ENCODE measurements at places on chromosomes 6 and 20. TPM values are rescaled to one million over a fixed set of nuclear protein-coding genes. Genes with fewer than 3 reads are reported as not detected.

GRCh38 chr6:105774247-105774646 lies 311.9 kb upstream of the PRDM1 start:
- DNase-seq: no peak

The HCRTR2 gene
- total RNA-seq: not detected

The EPM2A gene
- total RNA-seq: 12.8 TPM

GRCh38 chr6:157260735-157261410 lies 62.4 kb downstream of the TMEM242 start:
- DNase-seq: no peak

- DNase-seq: no peak
These were observed 6.8 kb upstream of the USP49 start for GRCh38 chr6:41901882-41902519.

DNA sequence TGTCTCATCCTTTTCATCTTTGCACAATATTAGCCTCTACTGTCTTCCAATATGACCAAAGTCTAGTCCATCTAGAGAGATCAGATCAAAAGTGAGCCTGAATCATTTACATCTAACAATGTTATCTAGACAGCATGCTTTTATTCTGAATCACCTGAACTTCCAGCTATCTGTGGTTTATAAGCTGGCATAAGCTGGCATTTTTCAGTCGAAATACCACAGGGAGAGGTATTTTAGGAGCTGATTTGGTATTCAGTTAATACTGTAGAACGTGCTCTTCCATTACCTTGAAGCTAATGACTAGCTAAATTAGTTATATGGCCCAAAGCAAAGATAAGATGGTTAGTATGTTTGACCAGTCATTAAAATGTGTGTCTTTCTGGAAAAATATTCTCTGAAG lies 188.3 kb upstream of the AGPAT4 start:
- no peak for DNase-seq

The METTL24 gene
- total RNA-seq: 1.2 TPM

The CCHCR1 gene
- 8.4 TPM for total RNA-seq

DNA sequence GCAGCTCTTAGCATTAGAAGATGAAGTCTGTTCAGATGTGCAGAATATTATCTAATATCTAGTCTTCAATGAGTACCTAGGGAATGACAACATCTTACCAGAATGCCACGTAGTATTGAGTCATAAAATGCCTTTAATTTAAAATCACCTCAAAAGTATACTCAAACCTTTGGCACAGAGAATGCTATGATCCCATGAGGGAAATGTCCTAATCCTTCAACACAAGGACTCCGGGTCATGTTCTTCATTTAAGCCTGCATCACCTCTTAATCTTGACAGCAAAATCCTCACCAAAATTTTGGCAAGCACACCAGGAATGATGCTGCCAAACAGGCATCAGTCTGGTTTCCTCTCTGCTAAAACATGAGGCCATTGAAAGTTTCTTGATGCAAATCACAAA lies 23.6 kb upstream of the MARCKS start:
- no peak for DNase-seq

DNA sequence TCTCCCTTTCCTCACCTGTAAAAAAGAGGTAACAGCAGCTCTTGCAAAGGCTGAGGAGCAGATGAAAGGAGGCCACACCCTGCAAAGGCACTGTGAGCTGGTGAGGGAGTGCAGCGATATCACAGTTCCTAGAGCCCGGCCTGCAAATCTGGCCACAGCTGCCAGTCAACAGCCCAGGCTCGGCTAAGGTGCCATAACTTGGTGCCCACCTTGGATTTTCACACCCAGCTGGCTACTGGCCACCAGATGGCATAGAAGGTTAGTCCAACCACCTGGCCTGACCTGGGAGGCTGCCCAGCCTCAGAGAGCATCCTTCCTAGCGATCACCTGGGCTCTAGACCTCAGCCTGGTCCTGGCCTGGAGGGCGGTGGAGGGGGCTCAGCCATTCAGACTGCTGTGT lies 46.8 kb downstream of the KCNB1 start:
- no peak for DNase-seq

GRCh38 chr20:9035126-9035525 lies 33.8 kb upstream of the PLCB4 start:
- no peak for DNase-seq

DNA sequence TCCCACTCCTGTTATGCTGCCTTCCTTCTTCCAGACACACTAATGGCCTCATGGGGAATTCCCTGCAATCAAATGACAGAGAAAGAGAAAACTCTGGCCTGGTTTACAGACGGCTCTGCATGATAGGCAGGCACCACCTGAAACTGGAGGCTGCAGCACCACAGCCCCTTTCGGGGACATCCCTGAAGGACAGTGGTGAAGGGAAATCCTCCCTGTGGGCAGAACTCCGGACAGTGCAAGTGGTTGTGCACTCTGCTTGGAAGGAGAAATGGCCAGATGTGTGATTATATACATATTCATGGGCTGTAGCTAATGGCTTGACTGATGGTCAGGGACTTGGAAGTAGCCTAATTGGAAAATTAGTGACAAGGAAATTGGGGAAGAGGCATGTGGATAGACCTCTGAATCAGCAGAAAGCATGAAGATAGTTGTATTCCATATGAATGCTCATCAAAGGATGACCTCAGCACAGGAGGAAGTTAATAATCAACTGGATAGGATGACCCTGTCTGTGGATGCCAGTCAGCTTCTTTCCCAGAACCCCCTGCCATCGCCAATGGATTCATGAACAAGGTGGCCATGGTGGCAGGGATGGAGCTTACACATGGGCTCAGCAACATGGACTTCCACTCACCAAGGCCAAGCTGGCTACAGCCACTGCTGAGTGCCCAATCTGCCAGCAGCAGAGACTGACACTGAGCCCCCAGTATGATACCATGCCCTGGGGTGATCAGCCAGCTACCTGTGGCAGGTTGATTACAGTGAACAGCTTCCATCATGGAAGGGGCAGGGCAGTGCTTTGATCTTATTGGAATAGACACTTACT lies 44.5 kb upstream of the VSX1 start:
- DNase-seq: no peak

DNA sequence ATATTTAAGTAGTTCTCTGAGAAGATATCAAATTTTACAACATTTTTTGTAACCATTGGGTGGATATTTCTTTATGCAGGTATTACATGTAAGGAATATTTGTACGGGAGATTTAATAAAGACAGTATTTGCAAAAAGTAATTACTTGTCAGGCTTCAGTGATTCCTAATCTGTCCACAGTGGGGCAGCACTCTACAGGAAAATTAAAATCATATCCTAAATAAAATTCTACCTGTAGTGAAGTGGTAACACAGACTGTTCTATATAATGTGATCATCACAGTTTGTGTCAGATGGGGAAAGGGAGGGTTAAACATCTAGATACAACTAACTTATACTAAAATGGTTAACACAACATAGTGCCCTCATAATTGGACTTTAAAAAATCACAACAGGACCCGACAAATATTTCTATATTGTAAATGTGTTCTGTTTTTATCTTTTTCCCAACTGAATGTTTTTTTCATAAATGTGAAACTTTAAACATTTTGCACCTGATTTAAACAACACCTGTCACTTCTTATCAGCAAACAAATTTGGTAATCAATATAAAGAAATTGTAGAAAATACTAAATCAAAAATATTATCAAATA lies 145.6 kb upstream of the MANEA start:
- DNase-seq: no peak

GRCh38 chr6:3585320-3585935 lies 128.6 kb upstream of the SLC22A23 start:
- no peak for DNase-seq

DNA sequence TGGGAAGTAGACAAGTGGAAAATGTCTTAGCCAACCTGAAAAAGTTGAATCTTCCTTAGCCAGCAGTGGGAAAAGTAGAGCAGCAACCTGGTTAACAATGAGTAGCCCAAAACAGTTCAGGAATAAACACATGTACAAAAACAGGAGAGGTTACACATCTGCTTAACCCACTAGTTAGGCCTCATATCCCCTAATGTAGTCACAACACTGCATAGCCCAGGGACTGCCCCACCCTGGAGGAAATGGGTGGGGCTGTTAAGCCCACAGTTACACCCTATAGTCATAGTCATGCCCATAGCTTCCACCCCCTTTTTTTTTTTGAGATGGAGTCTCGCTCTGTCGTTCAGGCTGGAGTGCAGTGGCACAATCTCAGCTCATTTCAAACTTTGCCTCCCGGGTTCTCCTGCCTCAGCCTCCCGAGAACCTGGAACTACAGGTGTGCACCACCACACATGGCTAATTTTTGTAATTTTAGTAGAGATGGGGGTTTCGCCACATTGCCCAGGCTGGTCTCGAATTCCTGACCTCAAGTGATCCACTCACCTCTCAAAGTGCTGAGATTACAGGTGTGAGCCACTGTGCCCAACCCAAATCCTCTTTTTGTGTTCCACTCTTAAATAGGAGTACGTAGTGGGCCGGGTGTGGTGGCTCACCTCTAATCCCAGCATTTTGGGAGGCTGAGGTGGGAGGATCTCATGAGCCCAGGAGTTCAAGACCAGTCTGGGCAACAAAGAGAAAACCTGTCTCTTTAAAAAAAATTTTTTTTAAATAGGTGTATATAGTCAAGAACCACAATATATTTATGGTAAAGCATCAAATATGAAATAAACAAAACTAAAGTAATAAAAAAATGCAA lies 24.5 kb downstream of the ILRUN start:
- no peak for DNase-seq

DNA sequence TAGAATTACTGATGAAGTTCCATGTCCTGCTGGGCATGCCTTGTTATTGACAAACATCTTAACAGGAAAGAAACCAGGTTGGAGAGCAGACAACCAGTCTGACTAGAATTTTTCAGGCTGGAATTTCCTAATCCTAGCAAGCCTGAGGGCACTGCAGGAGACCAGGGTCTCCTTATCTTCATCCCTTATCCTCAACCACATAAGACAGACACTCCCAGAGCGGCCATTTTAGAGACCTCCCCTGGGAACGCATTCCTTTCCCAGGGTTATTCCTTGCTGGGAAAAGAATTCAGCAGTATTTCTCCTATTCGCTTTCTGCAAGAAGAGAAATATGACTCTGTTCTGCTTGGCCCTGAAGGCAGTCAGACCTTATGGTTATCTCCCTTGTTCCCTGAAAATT lies 803.7 kb downstream of the GRIK2 start:
- no peak for DNase-seq

- no peak for DNase-seq
These were observed 23.5 kb downstream of the UCKL1 start for GRCh38 chr20:63932606-63933160.

DNA sequence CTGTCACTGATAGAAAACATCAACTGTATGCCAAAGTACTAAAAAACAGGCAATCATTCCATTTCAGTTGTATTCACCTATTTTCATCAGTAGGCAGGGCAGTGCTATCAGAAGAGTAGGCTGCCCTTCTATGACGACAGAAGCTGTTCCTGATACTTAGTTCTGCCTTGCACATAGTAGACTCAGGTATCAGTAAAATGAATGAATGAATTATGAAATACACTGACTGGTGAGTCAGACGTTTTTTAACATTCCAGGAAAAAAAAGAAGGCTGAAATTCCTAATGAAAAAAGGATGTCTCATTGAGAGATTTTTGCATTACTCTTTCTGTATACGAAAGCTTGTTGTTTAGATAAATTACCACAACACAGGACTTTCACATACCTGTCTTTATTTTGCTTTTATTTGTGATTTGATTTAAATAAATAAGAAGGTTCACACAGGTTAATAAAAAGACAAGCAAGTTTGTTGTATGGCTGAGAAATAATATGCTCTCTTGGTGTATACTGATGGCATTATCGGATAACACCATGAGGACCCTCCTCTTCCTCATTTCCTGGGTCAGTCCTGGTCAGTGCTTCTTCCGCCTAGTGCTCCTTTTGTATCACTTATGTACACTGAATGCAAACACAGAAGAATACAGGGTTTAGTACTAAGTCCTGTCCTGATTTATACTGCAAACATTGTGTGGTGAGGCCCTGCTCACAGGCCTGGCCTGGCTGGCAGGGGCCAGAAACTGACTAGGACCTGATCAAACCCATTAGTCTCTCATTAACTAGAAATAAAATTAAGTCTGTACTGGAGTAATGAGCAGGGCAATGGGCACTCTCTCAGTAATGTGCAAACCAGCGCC lies 39.4 kb upstream of the SPDEF start:
- no peak for DNase-seq

DNA sequence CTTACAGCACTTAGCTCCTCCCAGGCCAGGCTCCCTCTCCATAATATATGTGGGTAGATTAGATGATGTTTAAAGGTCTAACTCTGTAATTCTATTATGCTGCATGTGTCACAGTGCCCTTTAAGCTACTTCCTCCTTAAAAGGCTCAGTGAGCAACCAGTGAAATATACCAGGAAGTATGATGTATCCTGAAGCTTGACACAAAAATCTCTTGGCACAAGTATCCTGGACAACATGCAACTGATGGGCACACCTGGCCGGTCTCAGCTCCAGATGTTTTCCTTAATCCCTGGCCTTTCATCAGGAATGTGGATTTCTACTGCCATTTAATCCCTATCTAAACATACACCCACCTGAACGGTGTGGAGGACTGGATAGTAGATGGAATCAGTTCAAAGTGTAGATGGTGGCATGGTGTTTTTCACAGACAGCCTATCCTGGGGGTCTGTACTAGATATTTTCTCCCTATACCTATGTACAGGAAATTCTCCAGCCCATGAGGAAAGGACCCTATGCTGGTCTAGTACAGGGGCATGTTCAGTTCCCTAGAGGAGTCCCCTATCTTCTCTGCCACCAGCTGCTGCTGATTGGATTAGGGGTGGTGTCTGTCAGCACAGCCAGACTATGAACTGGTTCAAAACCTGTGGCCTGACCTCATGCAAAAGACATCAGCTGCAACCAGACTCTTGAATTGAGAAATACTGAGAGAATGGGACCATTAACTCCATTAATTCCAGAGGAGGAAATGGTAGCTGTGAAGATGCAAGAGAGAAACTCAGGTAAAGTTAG lies 59.4 kb upstream of the CITED2 start:
- no peak for DNase-seq

DNA sequence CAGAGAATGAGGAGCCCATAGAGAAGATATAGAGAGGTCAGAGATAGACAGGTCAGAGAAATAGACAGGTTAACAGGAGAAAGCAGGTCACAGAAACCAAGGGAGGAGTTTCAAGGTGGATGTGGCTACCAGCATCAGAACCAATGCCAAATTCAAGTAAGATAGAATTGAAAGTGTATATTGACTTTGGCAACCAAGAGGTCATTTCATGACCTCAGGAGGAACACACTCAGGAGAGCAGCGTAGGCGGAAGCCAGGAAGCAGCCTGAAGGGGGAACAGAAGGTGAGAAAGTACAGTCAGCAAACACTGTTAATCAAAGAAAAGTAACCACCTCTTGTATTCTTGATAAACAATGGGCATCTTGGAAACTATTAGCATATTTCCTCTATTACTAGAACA lies 33.9 kb upstream of the ALDH8A1 start:
- DNase-seq: no peak

DNA sequence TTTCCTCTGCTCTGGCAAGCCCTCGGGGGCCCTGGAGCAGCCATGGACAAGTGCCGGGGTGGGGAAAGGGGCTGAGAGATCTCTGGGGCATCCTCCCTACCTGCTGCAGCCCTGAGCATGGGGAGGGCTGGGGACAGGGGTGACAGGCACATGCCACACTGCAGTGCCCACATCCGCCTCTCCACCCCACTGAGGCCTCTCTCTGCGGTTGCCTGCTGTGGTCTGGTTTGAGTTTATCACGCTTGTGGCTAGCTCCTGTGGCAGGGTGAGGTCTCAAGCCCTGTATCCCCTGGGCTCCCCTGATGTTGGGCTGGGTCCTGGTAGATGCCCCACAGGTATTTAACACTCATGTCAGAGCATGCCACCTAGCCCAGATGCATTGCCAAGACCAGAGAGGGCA lies 52.9 kb upstream of the MLN start:
- no peak for DNase-seq

- DNase-seq: no peak
These were observed 11.0 kb upstream of the SLC35B3 start for GRCh38 chr6:8446391-8446790.

All from mesenteric fat pad (tissue), 1 donor.